ENCODE measurements at places on chromosomes 11 and 22.

DNA sequence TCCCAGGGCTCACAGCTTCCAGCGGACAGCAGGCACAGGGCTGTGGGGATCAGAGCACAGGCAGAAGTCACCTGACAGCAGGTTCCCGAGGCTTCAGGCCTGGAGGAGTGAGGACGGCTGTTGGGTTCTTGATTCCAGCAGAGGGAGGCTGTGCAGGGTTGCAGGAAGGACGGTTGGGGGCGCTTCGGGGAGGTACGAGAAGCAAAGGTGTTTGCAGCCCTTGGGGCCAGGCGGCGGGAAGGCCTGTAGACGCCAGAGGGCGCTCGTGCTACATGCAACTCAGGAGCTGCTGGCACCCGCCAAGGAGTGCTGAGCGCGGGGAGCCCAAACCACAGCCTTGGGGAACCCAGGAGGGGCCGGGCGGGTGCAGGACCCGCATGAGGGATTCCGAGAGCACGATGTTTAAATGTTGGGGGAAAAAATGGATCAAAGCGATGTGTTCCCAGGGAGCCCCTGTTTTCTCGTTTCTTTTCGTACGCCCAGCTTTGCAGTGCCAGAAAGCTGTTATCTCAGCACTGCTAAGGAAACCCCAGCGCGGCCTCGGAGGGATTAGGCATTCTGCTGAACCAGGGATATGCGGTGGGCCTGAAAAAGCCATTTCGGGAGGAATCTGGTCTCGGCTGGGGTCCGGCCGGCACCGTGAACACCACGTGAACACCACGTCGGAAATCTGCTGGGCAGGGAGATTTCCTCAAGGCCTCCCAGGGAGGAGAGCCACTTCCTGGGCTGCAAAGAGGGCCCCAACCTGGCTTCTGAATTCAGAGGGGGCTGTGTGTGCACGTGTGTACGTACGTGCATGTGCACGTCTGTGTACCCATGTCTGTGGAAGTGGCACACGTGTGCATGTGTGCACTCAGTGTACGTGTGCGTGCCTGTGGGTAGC is 88.1 kb downstream of the KCNQ1 start:
- peak; percentile 96 for DNase-seq

DNA sequence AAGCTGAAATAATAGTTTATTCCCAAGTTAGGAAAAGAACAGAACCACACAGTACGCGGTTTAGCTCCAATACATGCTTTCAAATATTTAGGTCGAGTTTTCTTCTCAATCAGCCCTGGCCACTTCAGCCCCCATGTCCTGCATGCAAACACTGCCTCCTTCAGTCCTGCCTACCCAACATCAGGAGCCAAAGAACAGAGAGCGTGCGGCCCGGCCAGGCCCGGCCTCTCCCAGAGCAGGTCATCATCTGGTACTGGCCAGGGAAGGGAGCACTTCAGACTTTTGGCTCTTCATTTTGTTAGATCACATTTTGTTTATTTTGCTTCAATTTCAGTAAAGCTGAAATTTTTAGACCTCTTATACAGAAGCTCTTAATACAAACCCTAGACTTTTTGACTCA is 6.7 kb downstream of the BRD1 start:
- no peak for DNase-seq

- DNase-seq = no peak
These were observed 77.8 kb downstream of the UBASH3B start for GRCh38 chr11:122733318-122733717.

DNA sequence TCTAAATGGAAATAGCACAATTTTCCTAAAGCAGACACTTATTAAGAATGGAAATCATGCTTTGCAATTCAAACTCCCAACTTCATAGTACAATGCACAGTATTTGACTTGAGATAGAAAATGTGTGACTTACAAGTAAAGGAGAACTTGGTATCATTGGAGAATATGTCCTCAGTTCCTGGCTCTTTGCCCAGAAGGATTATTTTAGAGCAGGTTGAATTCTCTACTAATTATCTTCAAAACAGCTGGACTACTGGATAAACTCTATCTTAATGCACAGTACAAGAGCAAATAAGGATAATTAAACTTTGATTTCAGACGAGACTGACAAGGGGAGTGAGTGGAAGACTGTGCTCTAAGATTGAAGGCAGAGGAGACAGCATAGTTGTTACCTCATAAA is 839.4 kb downstream of the OPCML start:
- no peak for DNase-seq

GRCh38 chr22:20741008-20741633 is 32.8 kb upstream of the SERPIND1 start:
- DNase-seq = no peak

GRCh38 chr22:29689206-29689879 is 30.5 kb upstream of the CABP7 start:
- DNase-seq = no peak

DNA sequence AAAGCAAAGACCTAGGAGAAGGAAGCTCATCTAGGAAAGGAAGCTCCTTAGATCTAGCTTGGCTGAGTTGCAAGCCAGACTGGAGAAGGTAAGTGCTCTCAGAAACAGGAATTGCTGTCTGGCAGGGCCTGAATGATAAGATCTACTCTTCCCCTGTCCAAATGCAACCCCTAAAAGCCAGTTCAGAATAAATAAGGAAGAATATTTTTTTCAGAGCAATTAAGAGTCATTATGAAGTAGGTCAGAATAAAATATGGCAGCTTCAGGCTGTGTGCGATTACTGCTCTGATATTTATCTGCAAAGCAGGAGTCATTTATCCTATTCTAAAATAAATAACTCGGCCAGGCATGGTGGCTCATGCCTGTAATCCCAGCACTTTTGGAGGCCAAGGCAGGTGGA is 82.1 kb downstream of the PIWIL4 start:
- DNase-seq = no peak

DNA sequence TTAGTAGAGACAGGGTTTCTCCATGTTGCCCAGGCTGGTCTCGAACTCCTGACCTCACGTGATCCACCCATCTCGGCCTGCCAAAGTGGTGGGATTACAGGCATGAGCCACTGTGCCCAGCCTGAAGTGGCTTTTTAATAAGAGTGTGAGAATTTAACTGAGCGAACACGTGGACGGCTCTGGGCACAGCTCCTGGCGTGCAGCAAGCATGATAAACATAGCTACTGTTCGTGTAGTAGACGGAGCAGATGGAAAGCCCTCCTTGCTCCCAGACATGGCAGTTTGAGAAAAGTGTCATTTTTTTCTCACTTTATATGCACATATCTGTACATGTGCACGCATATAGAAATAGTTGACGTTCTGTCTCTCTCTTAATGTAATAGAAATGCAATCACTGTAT is 7.0 kb downstream of the EMID1 start:
- DNase-seq = no peak

DNA sequence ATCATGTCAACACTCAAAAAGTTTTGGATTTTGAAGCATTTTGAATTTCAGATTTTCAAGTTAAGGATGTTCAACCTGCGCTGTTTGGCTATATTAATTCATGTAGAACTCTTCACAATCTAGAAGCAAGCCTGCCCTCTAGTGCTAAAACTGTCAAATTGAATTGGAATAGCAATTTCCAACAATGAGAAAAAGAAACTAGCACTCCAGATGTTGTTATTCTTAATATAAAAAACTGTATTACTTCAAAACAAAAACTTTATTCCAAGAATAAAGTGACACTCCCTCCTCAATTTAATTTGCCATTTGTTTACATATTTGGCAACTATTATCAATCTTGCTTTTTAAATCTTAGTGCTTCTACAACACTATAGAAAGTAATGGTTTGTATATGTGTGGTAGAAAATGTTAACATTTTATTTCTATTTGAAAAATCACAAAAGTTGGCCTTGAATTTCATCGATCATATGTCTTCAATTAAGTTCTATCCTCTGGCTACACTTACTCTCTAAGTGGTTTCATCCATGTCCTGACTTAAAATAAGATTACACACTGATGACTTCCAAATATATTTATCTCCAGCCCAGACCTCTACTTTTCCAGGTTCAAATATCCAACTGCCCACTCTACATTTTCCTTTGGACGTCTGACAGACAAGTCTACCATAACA is 36.6 kb downstream of the DCUN1D5 start:
- no peak for DNase-seq

DNA sequence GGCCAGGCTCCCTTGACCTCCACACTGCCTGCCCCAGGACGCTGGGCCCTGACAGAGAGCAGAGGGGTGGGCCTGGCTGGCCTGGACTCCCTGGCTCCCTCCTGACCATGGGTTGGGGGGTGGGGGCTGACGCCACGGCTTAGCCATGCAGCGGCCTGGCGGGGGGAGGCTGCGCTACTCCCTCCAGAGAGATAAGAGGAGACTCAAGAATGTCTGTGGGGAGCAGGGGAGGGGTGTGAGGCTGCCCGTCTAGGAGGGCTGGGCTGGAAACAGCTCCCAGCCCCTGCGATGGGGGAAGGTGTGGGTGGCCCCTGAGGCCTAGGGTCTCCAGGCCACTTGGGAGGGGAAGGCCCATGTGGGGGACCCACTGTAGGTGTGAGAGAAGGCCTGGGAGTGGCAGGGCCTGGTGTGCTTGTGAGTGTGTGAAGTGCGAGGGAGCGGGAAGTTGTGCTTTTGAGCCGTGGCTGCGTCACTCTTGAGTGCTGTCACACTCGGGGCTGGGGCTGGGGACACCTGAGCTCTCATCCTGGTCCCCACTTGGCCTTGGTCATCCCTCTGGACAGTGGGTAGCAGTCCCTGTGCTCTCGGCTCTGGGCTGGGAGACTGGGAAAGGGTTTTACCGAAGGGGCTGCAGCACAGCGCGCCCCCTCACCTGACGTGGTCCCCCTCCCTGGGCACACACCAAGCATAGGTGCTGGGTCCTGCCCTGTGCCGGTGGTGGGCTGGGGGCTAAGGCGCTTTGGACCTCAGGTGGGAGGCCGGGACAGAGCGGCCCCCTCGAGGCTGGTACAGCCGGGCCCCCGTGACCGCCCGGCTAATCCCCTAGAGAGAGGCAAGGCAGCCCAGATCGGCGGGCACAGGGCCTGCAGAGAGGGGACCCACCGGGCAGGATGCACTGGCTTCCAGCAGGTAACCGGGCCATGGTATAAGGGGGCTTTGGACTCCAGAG is 2.4 kb downstream of the MYRF start:
- DNase-seq = no peak

- no peak for DNase-seq
These were observed 57.6 kb downstream of the USP47 start for GRCh38 chr11:11899401-11899800.

DNA sequence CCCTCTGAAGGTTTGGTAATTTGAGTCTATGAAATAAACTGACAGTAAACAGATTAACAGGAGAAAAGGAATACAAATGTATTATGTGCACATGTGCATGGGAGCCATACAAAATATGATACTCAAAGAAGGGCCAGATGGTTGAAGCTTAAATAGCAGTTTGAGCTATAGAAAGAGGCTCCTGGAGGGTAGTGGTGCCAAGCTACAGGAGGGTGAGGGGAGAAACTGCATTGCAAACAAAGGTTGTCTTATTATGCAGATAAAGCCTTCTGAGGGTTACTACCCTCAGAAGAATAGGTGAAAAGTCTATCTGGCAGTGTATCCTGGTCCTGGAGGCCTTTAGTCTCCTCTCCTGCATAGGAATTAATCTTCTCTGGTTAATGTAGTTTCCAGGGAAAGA is 267.3 kb upstream of the MPPED2 start:
- no peak for DNase-seq

DNA sequence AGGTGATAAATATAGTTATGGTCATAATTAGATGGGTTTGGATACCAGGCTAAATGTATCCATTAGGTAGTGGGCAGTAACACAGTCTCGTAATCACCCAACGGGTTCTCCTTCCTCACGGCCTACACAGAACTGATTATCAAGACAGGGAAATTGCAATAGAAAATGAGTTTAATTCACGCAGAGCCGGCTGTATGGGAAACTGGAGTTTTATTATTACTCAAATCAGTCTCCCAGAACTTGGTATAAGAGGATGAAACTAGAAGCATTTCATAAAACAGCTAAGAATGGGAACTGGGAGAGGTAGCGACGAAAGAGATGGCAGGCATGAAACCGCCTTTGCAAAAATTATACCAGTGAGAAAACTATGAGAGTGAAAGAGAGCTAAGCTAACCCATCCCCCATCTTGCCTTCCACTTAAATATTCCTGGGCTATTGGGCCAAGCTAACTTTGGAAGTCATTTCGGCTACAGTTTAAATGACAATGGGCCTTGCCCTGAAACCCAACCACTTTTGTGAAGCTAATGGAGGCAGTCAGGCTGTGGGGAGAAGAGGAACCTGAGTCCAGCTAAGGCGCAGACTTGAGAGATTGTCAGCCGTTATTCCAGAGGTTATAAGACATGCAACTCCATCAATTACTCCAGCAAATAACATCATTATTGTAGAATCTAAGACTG is 29.6 kb downstream of the CTSC start:
- DNase-seq = no peak

GRCh38 chr11:6757373-6757967 is 14.3 kb downstream of the OR2AG2 start:
- DNase-seq = peak; percentile 66

DNA sequence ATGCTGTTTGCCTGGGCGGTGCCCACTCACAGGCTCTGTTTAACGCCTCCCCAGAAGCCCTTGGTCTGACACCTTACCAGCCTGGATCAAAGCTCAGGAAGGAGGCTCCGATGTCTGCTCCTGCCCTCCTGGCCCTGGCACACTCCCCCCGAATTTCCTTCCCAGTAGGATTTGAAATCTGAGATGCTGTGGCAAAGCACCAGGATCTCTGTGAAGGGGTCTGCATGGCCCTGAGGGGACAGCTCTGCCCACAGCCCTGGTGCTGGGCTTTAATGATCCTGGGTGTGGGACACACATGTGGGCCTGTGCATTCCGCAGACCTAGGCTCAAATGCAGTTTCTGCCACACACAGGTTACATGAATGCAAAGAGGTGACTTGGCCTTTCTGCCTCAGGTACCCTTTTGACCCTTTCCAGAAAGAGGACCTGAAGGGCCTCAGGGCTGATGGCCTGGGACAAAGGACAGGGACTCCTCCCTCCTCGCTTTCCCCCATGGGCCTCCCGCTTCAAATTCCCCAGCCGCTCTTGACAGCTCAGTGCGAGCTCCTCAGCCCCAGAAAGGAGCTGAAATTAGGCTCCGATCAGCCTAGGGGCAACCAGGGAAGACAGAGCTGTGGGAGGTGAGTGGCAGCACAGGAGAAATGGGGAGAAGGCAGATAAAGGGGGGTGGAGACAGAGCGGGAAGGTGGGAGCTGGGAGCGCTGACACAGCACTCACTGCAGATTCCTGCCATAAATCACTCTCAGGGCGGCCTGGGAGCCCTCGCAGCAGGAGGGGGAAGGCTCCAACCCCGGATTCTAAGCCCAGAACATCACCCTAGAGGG is 41.3 kb downstream of the TRIM29 start:
- DNase-seq = no peak

- DNase-seq = peak; percentile 58
These were observed 7.4 kb upstream of the PMM1 start for GRCh38 chr22:41596776-41597634.
